ENCODE measurements at places on chromosomes 12 and 14. TPM values are rescaled to one million over a fixed set of nuclear protein-coding genes. Genes with fewer than 3 reads are reported as not detected.

GPR135 gene
- 8.4 TPM for polyA plus RNA-seq

MGAT2 gene
- polyA plus RNA-seq, result 27.7 TPM

RIMKLB gene
- 203 TPM for polyA plus RNA-seq

FAM181A gene
- 16.0 TPM for polyA plus RNA-seq

LUM gene
- 48.9 TPM for polyA plus RNA-seq

GPR33 gene
- polyA plus RNA-seq, result not detected

CPNE6 gene
- 14.1 TPM for polyA plus RNA-seq

OVCH1 gene
- polyA plus RNA-seq, result 1.1 TPM

LRP1-AS gene
- polyA plus RNA-seq, result not detected

FAM90A1 gene
- 5.3 TPM for polyA plus RNA-seq

LRFN5 gene
- 28.6 TPM for polyA plus RNA-seq

NPAS3 gene
- polyA plus RNA-seq, result 77.3 TPM

KERA gene
- polyA plus RNA-seq, result 0.08 TPM

PMCH gene
- polyA plus RNA-seq, result 0.79 TPM

FSCB gene
- not detected for polyA plus RNA-seq

IQSEC3 gene
- 64.3 TPM for polyA plus RNA-seq

NUMB gene
- 34.5 TPM for polyA plus RNA-seq

IFNG-AS1 gene
- polyA plus RNA-seq, result not detected

PDE6H gene
- 0.21 TPM for polyA plus RNA-seq

LRR1 gene
- 6.8 TPM for polyA plus RNA-seq

TAC3 gene
- 6.8 TPM for polyA plus RNA-seq

RAB15 gene
- 102 TPM for polyA plus RNA-seq

PRR4 gene
- polyA plus RNA-seq, result 10.7 TPM

ASCL1 gene
- polyA plus RNA-seq, result 37.3 TPM

FITM1 gene
- polyA plus RNA-seq, result 1.2 TPM

ASB2 gene
- 2.1 TPM for polyA plus RNA-seq

KRT80 gene
- not detected for polyA plus RNA-seq

LRP6 gene
- 31.9 TPM for polyA plus RNA-seq

KRT5 gene
- polyA plus RNA-seq, result 0.68 TPM

FBLN5 gene
- 44.6 TPM for polyA plus RNA-seq

GPRC5A gene
- polyA plus RNA-seq, result 5.2 TPM

INHBE gene
- polyA plus RNA-seq, result 0.51 TPM

SLC16A7 gene
- 2.3 TPM for polyA plus RNA-seq

TCL1B gene
- not detected for polyA plus RNA-seq

DCTN2 gene
- polyA plus RNA-seq, result 232 TPM

SLC10A1 gene
- polyA plus RNA-seq, result 0.21 TPM

LMNTD1 gene
- 0.54 TPM for polyA plus RNA-seq

MSI1 gene
- 64.8 TPM for polyA plus RNA-seq

ABCC9 gene
- 18.8 TPM for polyA plus RNA-seq

RNASE7 gene
- not detected for polyA plus RNA-seq

TAS2R8 gene
- not detected for polyA plus RNA-seq

SLC6A12 gene
- 68.7 TPM for polyA plus RNA-seq

PPM1H gene
- polyA plus RNA-seq, result 22.0 TPM

SLC25A47 gene
- polyA plus RNA-seq, result not detected

LRRC10 gene
- polyA plus RNA-seq, result not detected

ANG gene
- 1.4 TPM for polyA plus RNA-seq

ANKRD33 gene
- polyA plus RNA-seq, result 0.21 TPM

PNN gene
- polyA plus RNA-seq, result 95.4 TPM

TAS2R19 gene
- polyA plus RNA-seq, result 2.3 TPM

PGAM5 gene
- polyA plus RNA-seq, result 30.1 TPM

All from spinal cord (tissue), 10 donors.